NCI-H2081 treated with DMSO at 0.1 percent for 48 hours (cell line): ENCODE measurements at places on chromosomes 3 and 15.

DNA sequence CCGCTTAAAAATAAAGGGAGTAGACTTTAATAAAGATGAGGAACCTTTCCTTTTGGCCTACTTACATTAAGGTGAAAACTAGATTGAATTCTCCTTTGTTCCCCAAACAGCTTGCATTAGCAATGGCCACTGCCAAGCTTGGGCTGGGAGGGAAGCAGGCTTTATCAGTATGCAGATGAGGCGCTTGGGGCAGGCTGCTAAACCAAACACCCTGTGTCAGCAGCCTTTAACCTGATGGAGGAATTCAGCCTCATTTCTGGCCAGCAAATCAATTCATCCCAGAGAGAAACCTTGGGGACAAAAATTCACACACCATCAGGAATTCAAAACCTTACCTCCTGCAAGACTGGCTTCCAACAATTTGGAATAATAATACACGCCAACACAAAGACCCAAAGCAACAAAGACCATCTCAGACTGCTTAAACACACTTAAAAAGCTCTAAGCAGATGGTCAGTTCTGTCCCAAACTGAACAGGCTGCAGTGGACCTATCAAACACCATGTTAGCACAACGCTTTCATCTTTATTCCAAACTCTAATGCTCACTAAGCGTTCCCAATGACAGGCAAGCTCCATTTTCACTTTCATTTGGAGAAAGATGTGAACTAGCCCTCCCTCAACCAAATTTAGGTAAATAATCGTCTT lies 255.1 kb upstream of the CMC1 start:
- DNase-seq, result no peak

GRCh38 chr15:60406513-60407414 lies 9.0 kb upstream of the ANXA2 start:
- no peak for DNase-seq

DNA sequence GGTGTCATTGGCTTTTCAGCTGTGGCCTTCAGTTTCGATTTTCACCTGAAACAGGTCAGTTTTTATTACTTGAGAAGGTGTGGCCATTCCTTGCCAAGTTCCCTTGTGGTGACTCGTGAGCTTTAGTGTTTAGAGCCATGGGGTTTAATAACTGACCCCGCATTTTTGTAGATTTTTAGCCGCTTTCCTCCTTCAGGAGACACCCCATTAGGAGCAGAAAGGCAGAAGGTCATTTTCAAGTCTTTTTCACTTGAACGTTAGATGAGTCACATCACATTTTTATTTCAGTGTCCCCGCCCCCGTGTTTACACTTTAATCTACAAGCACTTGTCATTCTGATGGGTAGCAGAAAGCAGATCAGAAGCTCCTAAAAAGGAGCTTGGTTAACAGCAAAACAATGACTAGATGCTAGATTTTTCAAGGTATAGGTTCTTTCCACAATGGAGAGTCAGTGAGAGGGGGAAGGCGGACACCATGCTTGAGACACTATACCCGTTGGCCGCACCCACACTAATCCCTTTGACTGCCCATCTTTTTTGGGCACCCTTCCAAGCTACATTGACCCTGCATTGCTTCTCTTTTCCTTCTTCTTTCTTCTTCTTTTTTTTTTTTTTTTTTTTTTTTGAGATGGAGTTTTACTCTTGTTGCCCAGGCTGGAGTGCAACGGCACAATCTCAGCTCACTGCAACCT lies 132.7 kb downstream of the GHSR start:
- no peak for DNase-seq

DNA sequence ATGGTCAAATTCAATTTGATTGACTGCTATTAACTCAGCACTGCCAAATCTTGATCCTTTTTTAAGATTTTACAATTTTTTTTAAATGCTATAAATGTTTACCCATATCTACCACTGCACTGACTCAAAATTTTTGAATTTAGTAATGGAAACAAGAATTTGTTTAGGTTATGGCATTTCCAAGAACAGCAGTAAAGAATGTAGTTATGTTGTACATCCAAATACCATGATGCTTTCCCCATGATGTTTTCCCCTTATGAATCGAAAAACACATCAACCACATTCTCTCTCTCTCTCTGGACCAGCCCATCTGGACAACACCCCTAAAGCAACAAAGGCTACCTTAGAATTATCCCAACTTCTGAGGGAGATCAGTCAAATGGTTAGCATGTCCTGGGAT lies 14.2 kb downstream of the CHRM5 start:
- DNase-seq, result no peak

DNA sequence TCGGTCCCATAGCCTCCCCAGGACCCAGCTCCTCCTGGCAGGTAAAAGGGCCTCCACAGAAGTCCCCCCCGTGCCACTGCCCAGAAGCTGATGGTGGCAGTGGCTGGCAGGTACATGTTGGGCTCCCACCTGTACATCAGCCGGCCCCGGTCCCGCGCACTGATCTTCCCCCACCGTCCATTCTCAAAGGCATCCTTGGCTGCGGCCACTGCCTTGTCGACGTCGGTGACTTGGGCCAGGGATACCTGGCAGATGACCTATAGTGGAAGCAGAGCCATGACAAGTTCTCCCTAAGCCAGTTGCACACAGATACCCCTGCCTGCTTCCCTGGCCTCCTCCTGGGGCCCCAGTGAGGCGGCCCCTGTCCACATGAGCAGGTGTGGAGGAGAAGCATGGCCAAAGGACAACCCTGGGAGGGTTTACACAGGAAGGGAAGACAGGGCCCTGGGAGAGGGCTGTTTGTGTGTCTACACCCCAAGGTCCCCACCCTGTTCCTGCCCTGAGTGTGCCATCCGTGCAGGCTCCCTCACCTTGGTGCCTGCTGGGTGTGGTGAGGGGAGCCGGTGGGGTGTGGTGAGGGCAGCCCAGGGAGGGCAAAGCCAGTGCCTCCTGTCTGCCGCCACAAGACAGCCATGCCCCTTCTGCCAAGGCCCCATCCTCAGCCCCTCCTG lies 44.8 kb downstream of the ALDH1L1 start:
- DNase-seq, result no peak

DNA sequence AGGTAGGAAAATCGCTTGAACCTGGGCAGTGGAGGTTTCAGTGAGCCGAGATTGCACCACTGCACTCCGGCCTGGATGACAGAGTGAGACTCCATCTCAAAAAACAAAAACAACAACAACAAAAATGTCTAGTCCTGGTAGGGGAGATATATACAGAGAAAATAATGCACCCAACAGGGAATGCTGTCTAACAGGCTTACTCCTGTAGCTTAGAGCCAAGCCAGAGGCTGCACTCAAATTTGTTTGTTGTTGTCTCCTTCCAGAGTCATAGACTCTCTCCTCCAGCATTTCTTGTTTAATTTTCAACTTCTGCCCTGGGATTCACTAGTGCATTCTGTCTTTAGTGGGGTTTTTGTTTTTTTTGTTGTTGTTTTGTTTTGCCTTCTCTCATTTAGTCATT lies 4.6 kb upstream of the TRA2B start:
- DNase-seq, result no peak

DNA sequence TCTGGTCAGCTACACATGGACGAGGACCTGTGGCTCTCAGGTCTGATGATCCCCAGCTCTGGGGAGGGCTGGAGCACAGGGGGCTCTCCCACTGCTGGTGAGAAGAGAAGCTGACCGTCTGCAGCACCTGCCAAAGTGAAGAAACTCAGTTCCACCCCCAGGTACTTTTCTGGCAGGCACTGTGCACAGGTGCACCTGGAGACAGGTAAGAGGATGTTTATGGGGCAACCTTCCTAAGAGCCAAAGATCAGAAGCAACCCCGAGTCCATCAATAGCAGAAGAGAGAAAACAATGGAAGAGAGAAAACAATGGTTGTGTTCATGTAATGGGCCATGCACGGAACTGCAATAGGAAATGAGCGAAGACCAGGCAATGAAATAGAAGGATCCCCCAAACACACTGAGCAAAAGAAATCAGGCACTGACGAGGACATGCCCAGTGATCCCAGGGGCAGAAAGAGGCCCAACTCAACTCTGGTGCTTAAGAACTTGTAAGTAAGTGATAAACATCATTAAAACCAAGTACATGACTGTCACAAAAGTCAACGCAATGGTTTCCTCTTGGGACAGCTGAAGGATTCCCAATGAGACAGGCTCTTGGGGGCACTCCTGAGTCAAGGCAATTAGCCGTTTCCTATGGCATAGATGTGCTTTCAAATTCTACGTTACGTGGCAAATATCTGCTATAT lies 95.0 kb upstream of the ALDH1A3 start:
- no peak for DNase-seq

GRCh38 chr3:153330901-153331300 lies 168.9 kb downstream of the RAP2B start:
- no peak for DNase-seq

- no peak for DNase-seq
Measured at GRCh38 chr3:123406598-123406997, 42.3 kb downstream of the ADCY5 start.

- DNase-seq, result no peak
Measured at GRCh38 chr3:51718547-51719409, 11.9 kb downstream of the GRM2 start.

DNA sequence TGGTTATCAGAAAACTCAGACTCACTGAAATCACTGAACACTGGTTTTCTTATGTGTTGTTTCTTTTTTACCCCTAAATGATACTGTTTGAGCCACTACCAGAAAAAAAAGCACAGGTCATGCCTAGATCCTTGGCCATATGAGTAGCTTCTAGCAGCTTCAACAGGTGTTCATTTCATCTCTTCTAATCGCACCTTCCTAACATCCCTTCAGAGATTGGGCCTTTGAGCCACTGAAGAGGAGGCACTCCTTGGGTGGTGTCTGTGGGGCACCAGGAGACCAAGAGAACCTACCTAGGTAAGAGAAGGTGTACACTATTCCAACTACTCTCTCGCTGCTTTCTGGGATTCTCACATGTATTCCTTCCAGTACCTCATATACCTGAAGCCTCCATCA lies 2.5 kb downstream of the HEG1 start:
- DNase-seq, result no peak

- DNase-seq, result no peak
Measured at GRCh38 chr15:85606738-85607137, 188.0 kb downstream of the KLHL25 start.

- no peak for DNase-seq
Measured at GRCh38 chr3:137972396-137972795, 37.6 kb upstream of the CLDN18 start.

GRCh38 chr15:47551546-47551945 lies 165.8 kb upstream of the SEMA6D start:
- no peak for DNase-seq

- no peak for DNase-seq
Measured at GRCh38 chr3:45551214-45552010, 43.1 kb upstream of the LIMD1 start.

GRCh38 chr3:71149959-71150954 lies 433.3 kb downstream of the FOXP1 start:
- DNase-seq, result no peak

GRCh38 chr15:86830304-86830703 lies 750.6 kb downstream of the AGBL1 start:
- DNase-seq, result no peak

GRCh38 chr3:99466331-99466730 lies 172.1 kb upstream of the COL8A1 start:
- DNase-seq, result no peak

- no peak for DNase-seq
Measured at GRCh38 chr3:38638354-38638753, 11.1 kb downstream of the SCN5A start.

GRCh38 chr3:16482194-16482769 lies 31.2 kb downstream of the RFTN1 start:
- DNase-seq, result no peak

GRCh38 chr15:44130778-44131177 lies 64.3 kb downstream of the FRMD5 start:
- DNase-seq, result no peak

DNA sequence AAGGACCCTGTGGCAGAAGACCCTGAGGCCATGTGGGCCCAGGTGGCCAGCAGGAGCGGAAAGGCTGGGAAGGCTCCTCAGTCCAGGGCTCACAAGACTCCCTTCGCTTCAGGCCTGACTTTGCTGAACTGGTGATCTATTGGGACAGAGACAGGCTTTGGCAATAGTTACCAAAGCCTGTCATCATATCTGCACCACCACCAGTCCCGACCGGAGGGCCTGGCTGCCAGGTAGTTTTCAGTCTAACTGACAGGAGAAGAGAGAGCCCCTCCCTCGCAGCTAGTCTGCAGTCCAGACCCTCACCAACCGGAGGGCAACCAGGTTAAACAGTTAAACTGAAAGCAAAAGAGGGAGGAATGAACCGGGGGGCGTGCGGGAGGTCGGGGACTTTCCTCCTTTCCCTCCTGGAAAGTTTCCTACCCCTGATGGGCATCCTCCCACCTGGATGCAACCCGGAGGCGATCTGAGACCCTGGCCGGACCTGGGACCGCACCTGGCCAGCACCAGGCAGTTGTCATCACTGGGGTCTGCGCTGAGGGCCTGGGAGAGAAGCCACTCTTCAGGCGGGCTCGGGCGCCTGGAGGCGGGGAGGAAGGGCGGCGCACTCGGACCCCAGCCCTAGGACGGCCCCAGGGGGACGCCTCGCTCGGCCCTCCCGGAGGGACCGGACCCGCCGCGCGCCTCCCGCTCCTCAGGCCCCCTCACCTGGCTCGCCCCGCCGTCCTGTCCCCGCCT lies 435 bp downstream of the RAB27A start:
- DNase-seq, result no peak

DNA sequence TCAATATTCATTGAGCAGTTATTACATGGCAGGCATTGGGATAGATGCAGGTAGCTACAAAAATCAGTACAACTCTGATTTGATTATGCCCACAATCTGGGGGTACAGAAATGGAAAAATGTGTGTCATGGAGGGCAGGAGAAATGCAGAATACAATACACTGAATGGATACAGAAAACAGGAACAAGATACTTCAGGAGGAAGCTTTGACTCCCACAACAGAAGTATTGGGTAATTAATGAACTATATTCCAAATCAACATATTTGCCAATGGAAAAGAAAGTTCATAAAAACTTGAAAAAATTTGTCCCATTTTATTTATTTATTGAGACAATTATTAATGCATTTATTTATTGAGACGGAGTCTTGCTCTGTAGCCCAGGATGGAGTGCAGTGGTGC lies 207.0 kb downstream of the SUCLG2 start:
- DNase-seq, result no peak

GRCh38 chr3:4323246-4324027 lies 20.3 kb downstream of the SETMAR start:
- DNase-seq, result no peak

DNA sequence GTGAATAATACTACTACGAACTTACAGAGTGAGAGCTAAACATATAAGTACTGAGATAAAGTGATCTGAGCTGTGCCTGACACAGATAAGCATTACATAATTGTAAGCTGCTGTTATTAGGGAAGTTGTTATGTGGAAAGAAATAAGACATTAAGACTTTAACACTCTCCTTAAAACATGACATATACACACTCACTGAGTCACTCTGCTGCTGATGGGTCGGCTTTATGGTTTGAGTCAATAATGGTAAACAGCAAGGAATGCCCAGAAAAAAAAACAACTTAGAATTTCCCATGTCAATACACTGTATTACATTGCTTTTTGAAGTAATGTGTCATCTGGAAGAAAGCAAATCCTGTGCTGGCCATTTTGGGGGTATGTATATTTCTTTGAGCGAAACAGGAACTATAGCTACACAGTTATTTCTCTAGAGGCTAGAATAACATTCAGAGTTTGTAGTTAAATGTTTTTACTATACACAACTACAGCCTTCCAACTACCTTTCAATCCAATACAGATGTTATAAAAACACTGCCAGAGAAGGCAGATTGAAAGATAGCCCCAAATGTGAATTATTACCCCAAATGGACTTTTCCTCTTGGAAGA lies 22.8 kb upstream of the SPRED1 start:
- no peak for DNase-seq

GRCh38 chr3:165522386-165522785 lies 314.8 kb downstream of the BCHE start:
- no peak for DNase-seq
